Daoy (cell line): ENCODE measurements at places on chromosomes 4 and X. TPM values are rescaled to one million over a fixed set of nuclear protein-coding genes. Genes with fewer than 3 reads are reported as not detected.

GLRB gene
- 2.9 and 5.0 TPM in 2 replicates for total RNA-seq

APLN gene
- 0.34 and 1.1 TPM in 2 replicates for total RNA-seq

AMBN gene
- total RNA-seq = 0.06 TPM in 1 of 2 replicates, not detected in the other

MAN2B2 gene
- total RNA-seq = 5.8 and 6.7 TPM in 2 replicates

FAM241A gene
- total RNA-seq = 1.8 and 2.1 TPM in 2 replicates

TASL gene
- total RNA-seq = not detected in 2 replicates

CLDN22 gene
- total RNA-seq = not detected in 2 replicates

GPR173 gene
- total RNA-seq = 0.24 and 1.2 TPM in 2 replicates
